Umbilical cord (tissue), 2 donors: ENCODE measurements at places on chromosomes 1 and 21.

DNA sequence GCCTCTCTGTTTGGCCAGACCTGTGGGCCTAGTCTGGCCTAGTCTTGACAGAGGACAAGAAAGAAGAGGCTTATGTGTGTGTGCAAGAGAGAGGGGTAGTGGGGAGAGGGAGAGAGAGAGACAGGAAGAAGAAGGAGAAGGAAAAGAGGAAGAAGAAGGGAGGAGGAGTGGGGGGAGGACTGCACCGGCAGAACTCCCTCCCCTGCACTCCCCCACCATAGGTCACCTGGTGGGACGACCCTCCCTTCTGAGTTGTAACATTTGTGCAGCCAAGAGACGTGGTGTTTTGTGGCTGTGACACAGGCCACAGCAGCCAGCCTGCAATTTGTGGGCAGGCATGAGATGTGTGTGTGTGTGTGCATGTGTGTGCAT is 4.3 kb downstream of the INAVA start:
- no peak for DNase-seq

DNA sequence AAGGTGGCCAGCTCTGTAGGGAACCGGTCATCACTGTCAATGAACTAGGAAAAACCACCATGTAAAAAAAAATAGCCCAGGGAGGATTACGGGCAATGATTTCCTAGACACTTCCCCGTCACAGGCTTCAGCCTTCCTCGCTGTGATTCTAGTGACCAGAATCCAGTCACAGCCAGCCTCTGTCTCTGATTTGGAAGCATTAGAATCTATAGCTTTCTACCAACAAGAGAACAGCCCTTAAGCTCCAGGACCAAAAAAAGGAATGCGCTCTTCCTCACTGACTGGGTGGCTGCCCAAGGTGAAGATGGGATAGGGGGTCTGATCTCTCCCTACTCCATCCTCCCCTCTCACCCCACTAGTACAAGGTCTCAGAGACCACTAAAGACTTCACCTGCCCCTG is 67.2 kb downstream of the TEX35 start:
- DNase-seq: no peak

- DNase-seq: peak; percentile 25
Observed at GRCh38 chr21:36630485-36631206, 68.3 kb upstream of the SIM2 start.

DNA sequence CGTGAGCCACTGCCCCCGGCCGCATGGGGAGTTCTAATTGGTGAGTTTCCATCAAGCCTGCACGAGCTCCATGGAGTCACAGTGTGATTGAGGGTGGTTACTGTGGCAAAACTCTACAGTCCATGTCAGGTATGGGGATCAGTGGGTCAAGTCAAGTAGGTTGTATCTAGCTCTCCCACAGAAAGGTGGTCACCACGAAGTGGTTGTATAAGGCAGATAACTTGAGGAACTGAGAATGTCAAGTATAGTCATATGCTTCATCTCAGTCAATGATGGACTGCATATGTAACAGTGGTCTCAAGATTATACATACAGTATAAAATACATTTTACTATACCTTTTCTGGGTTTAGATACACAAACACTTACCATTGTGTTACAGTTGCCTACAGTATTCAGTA is 348.6 kb upstream of the ZP4 start:
- DNase-seq: no peak

- no peak for DNase-seq
Observed at GRCh38 chr1:114345930-114346479, 165.0 kb downstream of the TRIM33 start.

DNA sequence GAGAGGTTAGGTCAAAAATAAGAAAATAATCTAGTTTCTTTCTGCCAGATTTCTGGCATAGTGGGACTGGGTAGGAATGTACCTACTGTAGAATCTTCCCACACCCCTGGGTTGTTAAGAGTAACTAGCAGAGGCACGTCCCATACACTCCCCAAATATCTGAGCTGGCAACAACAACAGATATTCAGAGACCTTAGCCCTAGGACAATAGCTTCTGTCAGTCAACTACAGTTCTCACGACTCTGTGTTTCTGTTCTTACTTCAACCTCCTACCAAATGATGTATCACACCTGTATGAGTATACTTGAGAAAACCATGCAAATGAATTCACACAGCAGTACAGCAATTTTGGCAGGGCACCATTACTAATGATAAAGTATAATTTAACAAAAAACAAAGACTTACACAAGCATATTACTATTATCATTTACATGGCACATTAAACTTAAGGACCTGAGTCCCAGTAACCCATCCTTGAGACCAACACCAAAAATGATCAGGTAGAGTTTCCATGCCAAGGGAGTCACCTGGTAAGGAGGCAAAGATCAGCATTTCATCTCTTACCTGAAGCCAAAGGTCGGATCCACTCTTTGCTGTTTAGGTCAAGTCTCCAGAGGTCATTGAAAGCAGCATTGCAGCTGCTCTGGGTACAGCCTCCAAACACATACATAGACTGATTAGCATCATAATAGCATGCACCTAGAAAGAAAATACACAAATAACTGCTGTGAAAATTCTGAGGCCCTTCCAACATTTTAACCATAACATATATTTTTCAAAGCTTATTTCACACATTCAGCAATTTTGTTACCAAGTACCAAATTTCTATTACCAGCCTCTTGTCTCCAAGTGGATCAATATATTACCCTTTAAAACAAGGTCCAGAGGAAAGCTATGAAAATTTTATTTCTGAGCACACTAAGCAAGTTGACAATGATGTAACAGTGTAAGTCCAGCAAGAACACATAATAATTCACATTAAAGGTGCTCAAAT is 57.5 kb upstream of the CPLANE2 start:
- no peak for DNase-seq
